ENCODE measurements at places on chromosomes 1 and 21. TPM values are rescaled to one million over a fixed set of nuclear protein-coding genes. Genes with fewer than 3 reads are reported as not detected.

Gene REG4
- total RNA-seq: 0.76 TPM

DNA sequence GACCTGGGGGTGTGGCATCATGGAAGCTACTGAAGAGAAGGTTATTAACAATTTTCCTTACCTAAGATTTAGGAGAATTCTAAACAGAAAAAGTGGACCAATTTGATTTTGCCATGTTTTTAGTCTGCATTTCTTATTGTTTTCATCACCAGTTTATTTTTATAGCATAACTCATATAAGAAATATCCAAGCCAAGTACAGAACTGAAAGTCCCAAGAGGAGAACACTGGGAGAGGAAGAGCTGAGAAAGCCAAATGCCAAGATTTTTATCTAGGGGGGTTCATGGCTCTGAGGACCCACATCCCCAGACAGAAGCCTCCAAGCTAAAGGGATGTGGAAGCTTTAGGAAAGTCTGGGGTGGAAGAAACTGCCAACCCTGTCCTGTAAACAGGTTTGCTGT lies 109.4 kb upstream of the DUSP10 start:
- no peaks in the 10 kb centered on the region for H3K27me3 ChIP-seq
- H3K36me3 ChIP-seq: no peaks in the 10 kb centered on the region
- H3K27ac ChIP-seq: no peak overlapping the region
- DNase-seq: no peak
- H3K4me3 ChIP-seq: no peak overlapping the region

DNA sequence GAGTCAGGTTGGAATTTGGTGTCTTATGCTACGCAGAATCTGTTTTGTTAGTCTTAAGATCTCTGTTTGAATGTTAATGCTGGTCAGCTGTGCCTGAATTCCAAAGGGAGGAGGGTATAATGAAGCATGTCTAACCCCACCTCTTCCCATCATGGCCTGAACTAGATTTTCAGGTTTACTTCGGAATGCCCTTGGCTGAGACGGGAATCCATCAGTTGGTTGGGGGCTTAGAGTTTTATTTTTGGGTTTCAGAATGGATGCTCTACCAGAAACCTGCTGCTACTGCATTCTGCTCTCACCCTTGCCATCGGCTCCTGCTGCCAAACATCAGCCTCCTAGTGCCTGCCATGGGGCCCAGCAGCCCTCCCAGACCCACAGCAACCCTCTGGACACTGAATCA lies 24.1 kb upstream of the ETV3 start:
- no peaks in the 10 kb centered on the region for H3K4me1 ChIP-seq
- no peak overlapping the region for H3K4me3 ChIP-seq
- no peaks in the 10 kb centered on the region for H3K36me3 ChIP-seq
- no peak overlapping the region for H3K27ac ChIP-seq
- H3K27me3 ChIP-seq: peaks cover 19% of the 10 kb centered on the region
- DNase-seq: no peak

Gene TMEM200B
- 0.57 TPM for total RNA-seq

- peak; percentile 56 for DNase-seq
- peaks cover 4% of the 10 kb centered on the region for H3K36me3 ChIP-seq
- no peak overlapping the region for H3K4me3 ChIP-seq
- H3K4me1 ChIP-seq: no peaks in the 10 kb centered on the region
Measured at GRCh38 chr1:58515794-58516401, 30.6 kb downstream of the OMA1 start.

- H3K4me3 ChIP-seq: no peak overlapping the region
- no peaks in the 10 kb centered on the region for H3K36me3 ChIP-seq
- H3K27ac ChIP-seq: no peak overlapping the region
- no peaks in the 10 kb centered on the region for H3K27me3 ChIP-seq
Measured at GRCh38 chr21:36193200-36193599, 36.6 kb downstream of the DOP1B start.

Gene PRKAA2
- 1.1 TPM for total RNA-seq

DNA sequence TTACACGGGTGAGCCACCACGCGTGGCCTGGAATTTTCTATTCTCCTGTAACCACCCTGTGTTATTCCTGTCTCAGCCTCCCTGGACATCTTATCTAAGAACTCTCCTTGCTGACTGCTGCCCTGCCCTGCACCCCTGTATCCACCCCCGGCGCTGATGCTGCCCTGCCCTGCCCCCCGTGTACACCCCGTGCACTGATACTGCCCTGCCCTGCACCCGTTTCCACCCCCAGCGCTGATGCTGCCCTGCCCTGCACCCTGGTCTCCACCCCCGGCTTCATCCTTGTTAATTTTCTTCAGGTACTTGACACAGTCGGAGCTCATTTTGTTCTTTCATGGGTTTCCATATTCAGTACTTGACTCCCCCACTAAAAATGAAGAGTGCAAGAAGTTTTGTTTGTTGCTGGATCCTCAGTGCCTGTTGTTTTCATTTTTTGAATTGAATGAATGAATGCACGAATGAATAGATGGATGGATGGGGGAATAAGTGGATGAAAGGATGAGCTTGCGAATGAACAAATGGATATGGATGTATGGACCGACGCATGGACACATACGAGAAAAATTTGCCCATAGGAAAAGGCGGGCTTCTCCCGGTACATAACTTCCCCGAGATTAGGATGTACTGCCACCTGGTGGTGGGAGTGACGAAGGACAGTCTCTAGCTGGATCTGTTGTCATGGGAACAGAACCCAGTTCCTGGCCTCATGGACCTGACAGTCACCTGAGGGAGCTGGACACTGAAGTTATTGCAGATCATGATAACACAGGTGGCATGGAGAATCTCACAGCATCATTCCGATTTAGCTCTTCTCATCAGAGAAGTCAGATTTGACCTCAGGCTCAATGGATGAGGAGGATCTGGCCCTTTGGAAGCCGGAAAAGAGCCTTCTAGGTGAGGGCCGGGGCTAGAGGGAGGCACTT lies 14.9 kb downstream of the AADACL4 start:
- no peaks in the 10 kb centered on the region for H3K4me1 ChIP-seq
- no peak overlapping the region for H3K27ac ChIP-seq
- DNase-seq: peak; percentile 58
- H3K36me3 ChIP-seq: no peaks in the 10 kb centered on the region
- H3K27me3 ChIP-seq: no peaks in the 10 kb centered on the region
- H3K4me3 ChIP-seq: no peak overlapping the region

Gene UBASH3A
- total RNA-seq: 26.7 TPM

Gene SH2D1B
- total RNA-seq: 0.47 TPM

Gene FYB2
- 4.7 TPM for total RNA-seq

GRCh38 chr1:28885472-28885877 lies 28.9 kb upstream of the EPB41 start:
- H3K27ac ChIP-seq: peak overlapping the region; percentile 38
- no peak overlapping the region for H3K4me3 ChIP-seq
- H3K4me1 ChIP-seq: peaks cover 21% of the 10 kb centered on the region

GRCh38 chr21:30072496-30072895 lies 94.1 kb downstream of the CLDN17 start:
- no peak overlapping the region for H3K4me3 ChIP-seq
- H3K4me1 ChIP-seq: no peaks in the 10 kb centered on the region
- no peaks in the 10 kb centered on the region for H3K36me3 ChIP-seq
- no peak overlapping the region for H3K27ac ChIP-seq
- no peaks in the 10 kb centered on the region for H3K27me3 ChIP-seq

DNA sequence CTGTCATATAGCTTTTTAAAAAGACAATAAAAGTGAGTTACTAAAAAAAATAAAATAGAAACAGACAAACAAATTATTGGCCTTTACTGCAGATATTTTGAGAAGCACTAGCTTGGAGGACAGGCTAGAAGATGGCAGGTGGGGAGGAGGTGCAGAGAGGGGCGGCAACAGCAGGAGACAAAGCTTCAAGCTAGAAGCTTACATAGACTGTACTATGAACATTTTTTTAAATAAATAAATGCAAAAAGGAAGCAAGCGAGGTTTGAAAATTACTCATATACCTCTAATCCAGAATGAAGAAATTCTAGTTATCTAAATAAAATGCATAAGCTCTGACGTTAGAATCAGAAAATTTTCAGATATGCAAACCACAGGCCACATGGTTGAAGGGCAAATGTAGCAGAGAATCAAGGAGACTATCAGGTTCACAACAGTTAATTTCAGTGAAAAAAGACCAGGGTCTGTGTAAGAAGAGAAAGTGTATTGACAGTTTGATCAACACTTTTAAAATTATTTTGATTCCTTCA lies 54.9 kb downstream of the NRIP1 start:
- H3K27ac ChIP-seq: no peak overlapping the region
- peaks cover 4% of the 10 kb centered on the region for H3K4me1 ChIP-seq
- no peak overlapping the region for H3K4me3 ChIP-seq
- no peak for DNase-seq
- H3K27me3 ChIP-seq: no peaks in the 10 kb centered on the region
